Activated CD8-positive, alpha-beta memory T cell treated with anti-CD3 and anti-CD28 coated beads for 36 hours (primary cell): ENCODE measurements at places on chromosomes 6 and 20. TPM values are rescaled to one million over a fixed set of nuclear protein-coding genes. Genes with fewer than 3 reads are reported as not detected.

The BPIFA1 gene
- not detected for total RNA-seq

The DDO gene
- total RNA-seq, result not detected

The NHSL1 gene
- 0.38 TPM for total RNA-seq

The TMC2 gene
- not detected for total RNA-seq

The TCF15 gene
- not detected for total RNA-seq

The PRDM1 gene
- total RNA-seq, result 94.3 TPM

The OPRL1 gene
- total RNA-seq, result 0.21 TPM

The PNPLA1 gene
- total RNA-seq, result not detected

The FRMD1 gene
- total RNA-seq, result not detected

The ADGRF5 gene
- not detected for total RNA-seq

The MEP1A gene
- total RNA-seq, result not detected

The PRRT1 gene
- total RNA-seq, result 0.61 TPM

The ACTL10 gene
- total RNA-seq, result 4.7 TPM

The KIF25 gene
- not detected for total RNA-seq

The FAM209B gene
- 0.48 TPM for total RNA-seq

The RPRD1B gene
- 38.8 TPM for total RNA-seq

The OR2H2 gene
- total RNA-seq, result not detected

The XKR7 gene
- not detected for total RNA-seq

The FRS3 gene
- 3.8 TPM for total RNA-seq

The FKBP5 gene
- 65.1 TPM for total RNA-seq

The PROKR2 gene
- not detected for total RNA-seq

The PHACTR2 gene
- total RNA-seq, result 24.2 TPM
